ENCODE measurements at places on chromosomes 4 and X.
A peak's percentile ranks its signal among the peaks of the same experiment; 100 is the strongest.

- DNase-seq: no peak
These were observed 826 bp downstream of the POU4F2 start for GRCh38 chr4:146639506-146639932.

GRCh38 chr4:87097075-87097474 is 123.3 kb downstream of the KLHL8 start:
- no peak for DNase-seq

GRCh38 chr4:7700665-7701064 is 239.0 kb downstream of the AFAP1 start:
- DNase-seq: no peak

DNA sequence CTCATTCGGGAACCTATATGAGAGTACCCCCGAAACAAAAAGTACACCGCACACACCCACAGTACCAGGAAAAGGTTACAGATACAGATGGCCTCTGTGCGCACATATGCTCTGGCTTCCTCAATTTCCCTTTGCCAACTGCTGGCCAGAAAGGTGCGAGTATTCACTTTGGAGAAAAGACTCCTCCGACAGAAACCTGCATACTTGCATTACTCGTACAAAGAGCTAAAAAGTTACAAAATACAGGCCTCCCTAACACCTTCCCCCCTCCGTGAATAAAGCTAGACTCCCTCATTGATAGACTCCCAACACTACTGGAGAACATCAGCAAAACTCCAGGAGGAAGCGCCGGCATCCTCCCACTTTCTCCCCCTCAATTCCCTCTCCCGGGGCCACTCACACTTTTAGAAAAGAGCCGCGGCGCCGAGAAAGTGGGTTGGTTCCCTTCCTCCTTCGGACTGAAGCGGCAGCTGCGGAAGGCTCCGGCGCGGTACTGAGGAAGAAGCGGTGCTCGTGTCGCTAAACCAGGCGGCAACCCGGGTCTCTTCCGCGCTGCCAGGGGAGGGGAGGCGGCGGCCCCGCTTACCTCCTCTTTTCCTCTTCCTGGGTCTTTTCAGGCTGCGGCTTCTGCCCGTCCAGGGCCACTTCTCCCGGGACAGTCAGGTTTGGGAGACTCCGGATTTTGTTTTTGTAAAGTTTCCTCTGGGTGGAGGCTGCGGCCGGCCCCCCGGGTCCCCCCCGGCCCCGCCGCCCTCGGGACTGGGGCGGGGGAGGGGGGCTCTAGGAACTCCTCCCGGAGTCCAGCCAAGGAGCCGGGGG is 1.1 kb downstream of the FBXW7 start:
- DNase-seq: peak; percentile 43

DNA sequence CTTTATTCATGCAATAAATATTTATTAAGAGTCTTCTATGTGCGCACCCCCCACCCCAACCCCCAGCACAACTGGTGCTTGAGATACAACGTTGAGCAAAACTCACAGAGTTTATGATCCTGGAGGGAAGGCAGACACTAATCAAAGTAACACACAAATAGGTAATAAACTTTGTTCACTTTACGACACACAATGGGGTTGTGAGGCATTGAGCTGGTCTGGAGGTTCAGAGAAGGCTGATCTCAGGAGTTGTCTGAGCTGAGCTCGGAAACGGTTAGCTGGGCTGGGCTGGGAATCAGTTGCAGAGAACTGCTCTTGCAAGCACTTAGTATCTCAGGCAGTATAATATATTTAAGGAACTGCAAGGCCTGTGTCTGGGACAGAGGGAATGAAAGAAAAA is 238.5 kb downstream of the SCFD2 start:
- no peak for DNase-seq

- no peak for DNase-seq
These were observed 9.3 kb downstream of the MSMO1 start for GRCh38 chr4:165336743-165337142.

GRCh38 chr4:169054879-169055278 is 44.8 kb upstream of the CBR4 start:
- DNase-seq: no peak

GRCh38 chr4:41514766-41515481 is 23.0 kb upstream of the LIMCH1 start:
- no peak for DNase-seq

DNA sequence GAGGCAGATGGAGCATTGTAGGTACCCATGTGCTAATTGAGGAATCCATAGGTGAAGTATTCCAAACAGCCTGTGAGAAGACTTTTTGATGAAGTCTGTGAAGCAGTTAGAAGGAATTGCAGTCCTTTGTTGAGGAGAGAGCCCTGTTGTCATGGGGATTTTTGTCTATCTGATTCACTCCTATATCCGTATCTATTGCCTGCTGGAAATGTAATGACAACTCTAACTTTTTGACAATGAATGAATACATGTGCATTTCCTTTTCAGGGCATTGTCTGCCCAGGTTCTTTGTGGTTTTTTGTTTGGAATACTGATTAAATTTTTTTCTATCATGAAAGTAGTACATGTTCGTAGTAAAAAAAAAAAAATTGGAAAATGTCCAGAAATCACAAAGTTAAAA is 31.1 kb downstream of the STK32B start:
- DNase-seq: no peak

DNA sequence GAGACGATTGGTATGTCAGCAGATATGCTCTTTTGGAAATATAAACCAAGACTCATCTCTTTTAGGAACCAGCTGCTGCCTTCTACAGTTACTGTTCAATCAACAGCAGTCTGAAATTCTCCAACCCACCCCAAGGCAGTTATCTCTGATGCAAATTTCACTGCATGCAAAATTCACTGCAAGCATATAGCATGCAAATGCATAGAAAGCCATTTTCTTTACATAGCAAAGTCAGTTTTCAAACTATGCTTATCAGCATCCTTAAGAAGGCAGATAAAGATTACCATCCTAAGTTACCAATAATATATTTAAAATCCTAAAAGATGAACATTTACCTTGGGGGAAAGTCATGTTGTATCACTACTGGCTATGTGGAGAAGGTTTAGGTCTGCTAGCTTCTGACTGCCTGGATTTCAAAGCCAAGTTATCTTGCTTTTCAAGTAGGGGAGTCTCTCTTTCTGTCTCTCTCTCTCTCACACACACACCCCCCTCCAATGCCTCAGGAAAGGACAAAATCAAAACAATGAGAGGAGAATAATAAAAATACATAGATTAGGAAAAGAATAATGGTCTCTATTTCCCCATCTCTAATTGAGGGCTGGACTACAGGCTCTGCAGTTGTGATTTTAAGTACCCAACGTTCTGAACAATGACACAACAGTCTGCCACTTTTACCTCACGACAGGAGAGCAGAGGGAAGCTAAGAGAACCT is 1.5 kb downstream of the NMU start:
- no peak for DNase-seq

DNA sequence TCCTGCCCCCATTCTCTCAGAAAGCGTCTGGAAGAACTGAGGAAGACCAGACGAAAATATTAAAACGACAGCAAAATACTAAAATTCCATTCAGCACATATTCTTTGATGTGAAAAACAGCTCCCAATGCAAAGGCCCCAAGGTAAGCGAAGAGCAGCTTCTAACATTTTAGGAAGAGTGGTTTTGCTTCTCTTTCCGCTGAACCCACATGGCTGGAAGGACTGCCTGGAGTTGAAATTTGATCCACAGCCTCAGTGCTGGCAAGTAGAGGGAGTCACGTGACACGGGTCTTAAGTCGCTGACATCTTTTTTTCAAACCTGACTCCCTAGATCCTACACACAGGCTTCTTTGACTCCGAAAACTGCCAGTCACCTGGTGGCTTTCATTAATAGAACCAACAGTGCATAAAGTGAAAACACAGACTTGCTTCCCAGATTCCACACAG is at the start of gene FAM13A:
Gene FAM13A (minus strand): TSS at position 233 of the 446 bp plus-strand sequence. CDS start 221 bp downstream, at position 12.
- no peak for DNase-seq

DNA sequence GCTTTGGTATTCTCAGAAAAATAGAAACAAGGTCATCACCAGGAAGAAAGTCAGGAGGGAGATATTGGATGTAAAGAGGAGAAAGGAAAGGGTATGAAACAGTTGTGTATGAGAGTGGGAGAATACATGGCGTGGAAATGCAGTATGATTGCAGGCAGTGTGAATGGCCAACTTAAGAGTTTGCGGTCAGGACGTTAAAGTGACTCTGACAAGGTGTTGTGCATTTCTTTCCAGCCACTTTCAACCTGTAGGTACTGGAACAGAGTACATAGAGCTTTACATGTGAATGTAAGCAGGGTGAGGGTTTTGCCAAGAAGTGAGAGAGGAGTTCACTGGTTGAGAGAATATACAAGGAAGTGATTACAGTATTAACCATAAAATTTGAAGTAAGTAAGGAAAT is 15.7 kb downstream of the ATP10D start:
- DNase-seq: no peak

DNA sequence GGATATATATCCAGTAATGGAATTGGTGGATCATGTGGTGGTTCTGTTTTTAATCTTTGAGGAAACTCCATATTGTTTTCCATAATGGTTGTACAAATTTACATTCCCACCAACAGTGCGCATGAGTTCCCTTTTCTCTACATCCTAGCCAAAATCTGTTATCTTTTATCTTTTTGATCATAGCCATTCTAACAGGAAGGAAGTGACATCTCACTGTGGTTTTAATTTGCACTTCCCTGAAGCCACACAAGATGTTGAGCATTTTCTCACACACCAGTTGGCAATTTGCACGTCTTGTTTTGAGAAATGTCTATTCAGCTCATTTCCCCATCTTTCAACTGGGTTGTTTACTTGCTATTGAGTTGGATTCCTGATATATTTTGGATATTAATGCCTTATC is 194.9 kb downstream of the CBLL2 start:
- no peak for DNase-seq

DNA sequence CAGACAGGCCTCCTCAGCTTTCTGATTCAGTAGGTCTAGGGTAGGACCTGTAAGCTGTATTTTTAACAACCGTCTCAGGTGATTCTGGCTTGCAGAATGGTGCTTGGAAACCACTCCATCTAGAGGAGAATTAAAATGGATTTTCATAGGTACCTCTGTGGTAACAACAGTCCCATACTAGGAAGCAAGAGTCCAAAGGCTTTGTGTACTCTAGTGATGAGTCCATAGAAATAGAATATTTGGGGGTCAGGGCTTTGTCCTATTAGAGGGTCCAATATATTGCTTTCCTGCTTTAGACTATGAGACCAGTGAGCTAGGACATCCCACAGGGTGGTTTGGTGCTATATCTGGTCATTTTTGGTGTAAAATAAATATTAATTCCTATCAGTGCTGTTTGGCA is 242.0 kb downstream of the SCFD2 start:
- DNase-seq: no peak

DNA sequence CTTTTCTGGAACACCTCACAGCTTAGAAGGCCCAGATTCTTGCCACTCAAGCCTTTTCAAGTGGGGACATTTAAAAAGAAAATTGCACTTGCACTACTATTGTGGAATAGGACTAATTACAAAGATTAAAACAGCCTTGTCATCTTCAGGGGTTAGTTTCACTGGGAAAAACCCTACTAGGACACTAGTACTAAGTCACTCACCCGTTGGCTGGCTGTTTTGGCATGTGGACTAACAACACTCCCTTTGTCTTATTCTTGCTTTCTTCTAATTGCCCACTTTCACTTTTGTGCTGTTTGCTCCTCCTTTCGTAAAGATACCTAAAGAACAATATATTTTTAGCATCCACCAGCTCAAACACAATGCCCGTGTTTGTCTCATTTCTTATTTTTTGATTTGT is 200.9 kb upstream of the MID1 start:
- DNase-seq: no peak

DNA sequence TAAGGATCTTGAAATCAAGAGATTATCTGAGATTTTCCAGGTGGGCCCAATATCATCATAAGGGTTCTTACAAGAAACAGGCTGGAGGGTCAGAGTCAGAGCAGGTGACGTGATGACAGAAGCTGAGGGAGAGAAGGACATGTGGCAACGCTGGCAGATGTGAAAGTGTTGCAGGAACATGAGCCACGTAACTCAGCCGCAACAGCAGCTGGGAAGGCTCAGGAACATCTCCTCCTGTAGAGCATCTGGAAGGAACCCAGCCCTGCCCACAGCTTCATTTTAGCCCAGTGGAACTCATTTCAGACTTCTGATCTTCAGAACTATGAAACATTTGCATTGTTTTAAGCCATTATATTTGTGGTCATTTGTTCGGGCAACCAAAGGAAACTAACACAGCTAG is 156.3 kb upstream of the VEGFC start:
- no peak for DNase-seq

DNA sequence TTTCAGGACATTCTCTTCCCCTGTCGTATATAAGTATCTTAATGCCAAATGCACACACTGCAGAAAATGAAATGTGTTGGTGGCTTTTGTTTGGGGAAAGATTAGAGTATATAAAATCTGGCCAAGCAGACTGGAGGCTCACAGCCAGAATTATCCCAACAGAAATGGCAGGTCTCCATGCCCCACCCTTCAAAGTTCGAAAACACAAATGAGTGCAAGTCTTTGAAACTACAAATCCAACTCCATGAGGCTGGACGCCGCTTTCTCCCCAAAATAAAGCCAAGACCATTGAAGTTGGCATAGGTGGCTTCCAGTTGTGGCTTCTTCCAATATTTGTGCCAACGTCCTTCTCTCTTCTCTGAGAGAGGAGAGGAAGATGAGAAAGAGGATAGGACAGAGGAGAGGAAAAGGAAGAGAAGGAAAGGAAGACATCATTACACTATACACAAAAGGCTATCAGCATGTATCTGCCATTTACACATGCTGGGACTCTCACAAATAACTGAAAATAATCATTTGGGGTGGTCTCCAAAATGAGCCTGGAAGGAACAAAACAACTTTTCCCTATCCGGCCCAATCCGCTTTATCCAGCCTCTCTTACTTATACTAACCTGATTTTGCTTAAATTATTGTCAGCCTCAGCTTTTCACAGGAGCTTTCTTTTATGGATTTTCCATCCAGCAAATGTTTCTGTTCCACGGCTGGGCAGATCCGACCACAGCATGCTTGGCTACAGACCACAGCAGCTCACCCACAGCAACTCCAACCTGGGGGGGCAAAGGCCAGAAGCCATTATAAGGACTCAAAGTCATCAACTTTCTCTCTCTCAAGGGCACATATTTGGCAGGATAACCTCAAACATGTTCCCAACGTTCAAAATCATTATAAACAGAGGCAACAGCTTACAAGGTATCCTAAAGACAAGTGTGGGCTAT is 71.7 kb downstream of the APBB2 start:
- DNase-seq: no peak

GRCh38 chrX:120790552-120790951 is 85.1 kb downstream of the CT47B1 start:
- no peak for DNase-seq

- peak; percentile 24 for DNase-seq
These were observed 1.1 kb upstream of the CHST7 start for GRCh38 chrX:46572340-46572936.
